ENCODE measurements at places on chromosomes 7 and 10.

- no peak for DNase-seq
Measured at GRCh38 chr10:92126100-92126650, 164.7 kb downstream of the CPEB3 start.

DNA sequence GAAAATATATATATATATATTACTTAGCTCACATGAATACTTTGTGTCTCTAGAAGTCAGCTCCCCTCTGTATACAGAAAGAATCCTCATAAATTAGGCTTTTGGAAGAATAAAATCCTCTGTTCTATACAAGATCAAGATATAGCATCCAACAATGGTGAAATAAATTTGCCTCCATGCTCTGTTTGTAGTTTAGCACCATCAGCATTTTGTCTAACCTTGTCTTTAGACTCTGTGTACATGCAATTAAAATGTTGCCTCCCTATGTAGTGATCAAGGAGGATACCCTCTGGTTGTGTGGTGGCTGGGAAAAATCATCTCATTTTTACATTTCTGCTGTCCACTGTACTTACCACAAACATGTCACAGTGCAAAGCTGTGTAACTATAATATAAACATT lies 189.7 kb downstream of the C7orf25 start:
- no peak for DNase-seq

GRCh38 chr7:108308903-108309302 lies 147.3 kb downstream of the NRCAM start:
- peak; percentile 47 for DNase-seq

DNA sequence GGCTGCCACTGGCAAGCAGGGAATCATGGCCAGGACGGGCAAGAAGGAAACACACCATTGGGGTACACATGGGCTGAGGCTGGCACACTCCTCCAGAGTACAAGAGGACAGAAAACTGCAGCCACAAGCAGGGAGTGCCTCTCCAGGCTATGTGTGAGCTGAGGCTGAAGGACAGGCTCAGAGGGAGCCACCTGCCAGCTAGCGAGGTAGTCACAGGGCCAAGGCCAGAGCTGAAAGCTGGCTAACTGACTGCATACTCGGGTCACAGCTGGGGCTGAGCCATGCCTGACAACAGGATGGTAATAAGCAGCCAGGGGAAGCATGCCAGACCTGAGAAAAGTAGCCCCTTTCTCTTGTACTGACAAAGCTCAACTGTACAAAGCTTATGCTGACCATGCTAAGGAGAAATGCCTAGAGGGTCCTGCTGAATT lies 52.0 kb downstream of the KIF5B start:
- DNase-seq: no peak

DNA sequence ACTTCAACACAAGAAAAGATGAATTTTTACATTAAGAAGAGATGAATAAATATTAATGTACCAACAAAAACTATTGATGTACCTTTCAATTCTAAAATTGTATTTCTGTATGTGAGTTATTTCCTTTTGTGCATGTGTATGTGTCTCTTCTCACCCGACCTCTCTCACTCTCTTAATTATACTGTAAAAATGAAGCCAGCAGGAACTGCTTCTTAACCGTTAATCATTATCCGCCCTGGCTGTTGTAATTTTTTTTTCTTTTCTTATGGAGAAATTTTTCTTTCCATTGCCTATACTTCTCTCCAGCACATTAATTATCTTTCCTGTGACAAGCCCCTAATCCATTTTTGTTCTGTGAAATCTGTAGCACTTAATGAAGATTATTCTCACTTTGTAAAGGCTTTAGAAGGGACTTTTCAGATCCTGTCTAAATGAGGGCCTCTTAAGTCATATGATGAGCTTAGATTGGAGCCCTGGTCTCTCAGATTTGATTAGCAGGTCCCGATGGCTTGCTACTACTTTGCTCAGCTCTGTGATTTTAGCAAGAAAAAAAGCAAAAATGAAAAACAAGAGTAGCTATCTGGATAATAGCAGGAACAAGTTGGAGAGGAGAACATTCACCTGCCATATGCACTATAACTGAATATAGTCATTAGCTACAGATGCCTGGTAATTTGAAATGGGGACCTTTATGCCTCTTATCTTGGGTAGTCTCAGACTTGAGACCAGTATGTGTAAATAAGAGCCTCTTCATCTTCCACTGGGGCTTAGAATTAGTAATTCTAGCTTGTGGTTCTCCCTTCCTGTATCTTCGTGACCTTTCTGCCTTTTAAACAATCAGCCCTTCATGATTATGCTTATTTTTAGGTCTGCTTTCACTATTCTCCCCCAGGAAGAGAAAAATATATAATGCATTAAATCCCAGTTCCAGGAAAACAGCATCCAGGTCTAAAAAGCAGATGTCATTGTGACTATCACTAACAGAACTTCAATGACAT lies 80.0 kb upstream of the COL1A2 start:
- no peak for DNase-seq

DNA sequence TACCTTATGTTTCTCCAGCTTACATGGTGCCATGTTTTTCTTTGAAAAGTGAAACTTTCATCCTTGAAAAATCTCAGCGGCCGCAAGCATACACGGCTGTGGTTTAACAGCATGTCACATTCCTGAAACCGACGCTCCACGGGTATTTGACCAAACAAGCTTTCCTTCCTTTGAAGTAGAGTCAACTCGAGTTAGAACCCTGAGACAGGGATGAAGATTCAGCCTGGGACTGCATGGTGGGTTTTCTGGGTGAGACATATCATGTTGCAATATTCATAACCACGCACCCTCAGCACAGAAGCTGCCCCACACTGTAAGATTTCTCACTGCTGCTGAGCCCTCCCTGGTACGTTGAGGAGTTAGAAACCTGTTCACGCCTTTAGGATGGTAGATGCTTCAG lies 8.1 kb downstream of the CYP26A1 start:
- DNase-seq: peak; percentile 31

DNA sequence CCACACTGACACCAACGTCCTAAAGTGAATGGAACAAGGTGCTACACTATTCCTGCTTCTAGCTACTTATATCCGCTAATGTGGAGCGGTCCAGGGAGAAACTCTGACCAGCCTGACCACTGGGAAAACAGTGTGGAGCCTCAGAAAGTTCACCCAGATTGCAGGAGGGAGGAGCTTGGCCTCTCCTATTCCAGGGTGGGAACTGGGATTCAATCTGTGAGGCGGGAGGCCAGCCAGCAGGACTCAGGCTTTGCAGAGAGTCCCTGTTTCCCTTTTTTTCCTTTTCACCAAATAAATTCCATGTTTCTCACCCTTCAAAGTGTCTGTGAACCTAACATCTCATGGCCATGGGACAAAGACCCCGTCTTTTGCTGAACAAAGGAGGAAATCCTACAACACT lies 86.4 kb upstream of the SEMA3C start:
- no peak for DNase-seq

GRCh38 chr10:1406132-1406966 lies 331.0 kb downstream of the ADARB2 start:
- DNase-seq: no peak

GRCh38 chr10:71995887-71996575 lies 31.8 kb downstream of the CHST3 start:
- DNase-seq: peak; percentile 48

DNA sequence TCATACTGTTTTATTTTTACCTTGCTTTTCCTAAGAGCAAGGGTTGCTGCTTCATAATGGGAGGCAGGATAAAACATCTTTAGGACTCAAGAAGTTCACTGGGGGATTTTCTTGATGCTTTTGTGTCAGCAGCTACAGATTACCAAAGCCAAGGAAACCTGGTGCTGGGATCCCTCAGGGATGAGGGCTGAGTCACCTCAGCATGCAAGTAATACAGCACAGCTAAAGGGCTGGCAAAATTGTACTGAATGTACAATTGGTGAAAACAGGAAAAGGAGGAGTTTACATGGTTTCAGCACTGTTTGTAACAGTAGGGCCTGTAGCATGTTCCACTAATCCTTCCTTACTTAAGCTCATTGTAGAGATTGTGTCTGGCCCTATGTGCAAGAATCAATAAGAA lies 1056.8 kb downstream of the SORCS1 start:
- DNase-seq: no peak

GRCh38 chr10:62814756-62815380 lies 1.3 kb downstream of the EGR2 start:
- no peak for DNase-seq

- DNase-seq: no peak
Measured at GRCh38 chr10:105195831-105196230, 554.7 kb downstream of the SORCS3 start.

DNA sequence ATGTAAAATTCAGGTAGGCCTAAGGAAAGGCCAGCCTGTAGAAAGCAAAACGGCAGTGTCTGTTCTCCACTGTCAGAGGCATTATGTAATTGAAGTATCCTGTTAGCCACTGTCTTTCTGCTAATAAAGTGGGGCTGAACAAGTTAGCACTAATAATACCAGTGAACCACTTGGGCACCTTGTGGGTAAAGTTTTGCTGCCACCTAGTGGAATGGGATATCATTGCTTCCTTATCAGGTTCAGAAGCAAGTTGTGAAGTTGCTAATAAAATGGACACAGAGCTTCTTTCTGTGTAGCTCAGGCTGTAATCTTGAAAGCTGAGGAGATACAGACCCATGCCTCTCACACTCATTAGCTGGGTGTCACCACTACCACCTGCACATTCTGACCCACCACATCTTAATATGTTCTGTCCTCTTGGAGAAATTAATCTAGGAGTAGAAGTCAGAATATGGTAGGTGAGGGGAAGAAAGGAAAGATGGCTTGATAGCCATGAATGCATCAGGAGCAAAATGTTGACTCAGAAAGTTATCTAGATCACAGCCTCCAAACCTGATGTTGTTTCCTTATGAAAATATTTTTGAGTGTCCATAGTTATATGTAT lies 175.1 kb downstream of the SEPTIN7 start:
- peak; percentile 79 for DNase-seq

- DNase-seq: no peak
Measured at GRCh38 chr7:26250239-26250638, 41.4 kb upstream of the SNX10 start.

DNA sequence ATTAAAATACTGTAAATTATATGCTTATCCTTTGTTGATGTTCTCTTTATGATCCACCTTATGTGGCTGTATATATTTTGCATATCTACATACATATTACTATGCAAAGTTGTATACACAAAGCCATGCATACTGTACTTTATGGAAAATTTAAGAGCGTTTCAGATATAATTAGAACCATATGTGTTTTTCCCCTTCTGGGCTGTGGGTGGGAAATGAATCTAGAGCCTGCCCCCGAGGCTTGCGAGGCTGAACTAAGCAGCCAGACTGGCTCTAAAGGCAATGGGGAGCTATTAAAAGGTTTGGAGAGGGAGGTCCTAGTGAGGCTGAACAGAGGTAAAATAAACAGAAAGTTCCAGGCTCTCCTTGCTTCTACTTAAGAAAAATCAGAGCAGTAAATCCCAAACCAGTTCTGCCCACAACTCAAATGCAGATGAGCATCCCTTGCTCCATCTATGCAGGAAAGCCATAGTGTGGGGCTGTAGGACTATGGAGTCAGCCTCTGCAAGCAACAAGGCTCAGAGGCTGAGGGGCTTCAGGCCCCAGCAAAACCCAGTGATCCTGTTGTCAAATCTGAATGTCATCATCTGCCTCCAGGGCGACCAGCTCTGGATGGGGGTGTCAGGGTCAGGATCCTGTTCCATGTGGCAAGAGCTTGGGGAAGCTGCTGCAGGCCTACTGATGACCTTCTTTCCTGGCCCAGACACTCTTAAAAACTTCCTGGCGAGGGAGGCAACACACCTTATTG lies 14.1 kb upstream of the DDIT4 start:
- DNase-seq: peak; percentile 70

GRCh38 chr7:122746948-122747347 lies 44.2 kb upstream of the RNF148 start:
- no peak for DNase-seq

DNA sequence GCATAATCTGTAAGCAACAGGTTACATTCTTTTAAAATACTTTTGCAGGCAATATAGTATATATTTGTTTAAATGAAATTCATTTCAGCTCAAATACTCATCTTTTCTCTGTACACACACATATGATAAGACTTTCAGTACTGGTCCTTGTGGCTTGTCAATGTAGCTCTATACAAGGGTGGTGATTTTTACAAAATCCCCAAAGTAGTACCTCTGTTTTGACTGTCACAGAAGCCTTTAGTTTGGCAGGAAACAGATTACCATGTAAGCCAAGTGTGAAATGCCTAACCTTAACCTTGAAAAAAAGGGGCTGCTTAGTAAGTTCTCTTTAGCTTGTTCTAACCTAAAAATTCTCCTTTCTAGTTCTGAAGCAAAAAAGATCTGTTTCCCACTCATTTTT lies 87.9 kb downstream of the KCND2 start:
- DNase-seq: no peak

DNA sequence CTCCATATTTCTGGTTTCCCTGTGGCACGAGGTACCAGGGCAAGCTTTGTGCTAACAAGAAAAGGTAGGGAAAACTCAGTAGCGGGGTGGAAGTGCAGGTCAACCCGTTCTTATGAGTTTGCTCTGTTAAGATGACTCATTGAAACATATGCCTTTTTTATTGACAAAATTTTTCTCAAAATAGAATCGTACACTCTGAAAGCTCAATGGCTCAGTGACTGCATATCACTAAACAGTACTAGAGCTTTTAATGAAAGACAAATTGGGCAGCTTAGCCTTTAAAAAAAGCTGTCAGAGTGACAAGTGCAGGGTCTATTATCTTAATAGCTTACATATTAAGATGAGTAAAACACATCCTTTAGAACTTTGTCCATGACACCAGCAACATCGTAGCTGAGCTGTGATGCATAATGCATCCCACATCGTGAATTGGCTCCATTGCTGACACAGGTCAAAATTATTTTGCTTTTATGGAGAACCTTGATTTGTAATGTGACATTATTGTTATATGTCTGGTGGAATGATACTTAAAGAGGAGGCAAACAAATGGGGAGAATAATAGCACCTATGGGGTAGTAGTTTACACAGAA lies 264.4 kb downstream of the ETV1 start:
- no peak for DNase-seq

- DNase-seq: no peak
Measured at GRCh38 chr10:22727112-22727511, 12.7 kb upstream of the PIP4K2A start.

DNA sequence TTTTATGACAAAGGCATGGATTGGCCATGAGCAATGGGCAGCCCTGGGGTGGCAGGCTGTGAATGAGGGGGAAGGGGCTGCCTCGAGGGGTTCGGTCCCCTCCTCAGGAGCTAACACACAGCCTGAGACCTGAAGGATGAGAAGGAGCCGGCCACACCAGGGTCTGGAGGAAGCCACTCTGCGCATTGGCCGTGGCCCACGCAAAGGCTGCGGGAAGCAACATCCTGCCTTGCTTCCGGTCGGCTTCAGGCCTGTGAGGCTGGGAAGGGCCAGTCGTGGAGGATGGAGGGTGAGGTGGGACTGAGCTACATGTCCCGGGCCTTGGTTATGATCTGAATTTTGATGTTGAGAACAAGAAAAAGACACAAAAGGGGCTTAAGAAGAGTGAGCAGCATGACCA lies 49.4 kb downstream of the RGS10 start:
- no peak for DNase-seq

DNA sequence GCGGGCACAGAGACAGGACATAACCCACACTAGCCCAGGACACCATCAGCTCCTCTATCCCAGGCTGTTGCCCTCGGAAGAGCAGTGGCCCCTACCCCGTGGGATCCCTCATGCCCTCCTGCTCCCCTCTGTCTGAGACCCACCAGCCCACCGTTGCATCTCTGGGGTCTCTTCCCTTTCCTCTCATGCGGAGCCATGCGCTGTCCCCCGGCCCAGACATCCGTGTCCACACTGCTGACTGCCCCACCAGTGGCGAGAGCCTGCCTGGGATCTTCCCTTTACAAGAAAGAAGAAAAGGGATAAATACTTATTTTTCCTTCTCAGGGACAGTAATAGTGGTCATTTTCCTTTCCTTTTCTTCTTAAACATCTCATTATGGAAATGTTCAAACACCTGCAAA lies 115.4 kb downstream of the WDR37 start:
- no peak for DNase-seq

GRCh38 chr7:44333911-44334733 lies 8.7 kb upstream of the CAMK2B start:
- no peak for DNase-seq

Measured in AG10803 (cell line).